Gastrocnemius medialis (tissue), 4 donors: ENCODE measurements at places on chromosomes 12 and 14. TPM values are rescaled to one million over a fixed set of nuclear protein-coding genes. Genes with fewer than 3 reads are reported as not detected.

DNA sequence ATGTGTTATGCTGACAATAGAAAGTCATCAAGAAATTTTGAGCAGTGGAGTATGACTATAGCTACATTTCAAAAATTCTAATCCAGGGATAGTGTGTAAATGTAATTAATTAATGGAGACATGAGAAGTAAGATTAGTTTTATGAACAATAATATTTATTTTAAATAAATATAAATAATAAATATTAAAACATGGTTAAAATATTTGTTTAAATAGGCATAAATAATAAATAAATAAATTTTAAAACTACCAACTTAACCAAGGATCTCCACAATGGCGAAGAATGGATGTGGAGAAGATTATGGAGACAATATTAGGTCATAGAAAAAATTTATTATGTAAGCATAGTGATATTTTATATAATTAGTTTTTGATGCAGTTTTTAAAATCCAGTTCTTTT is 588.2 kb upstream of the NOVA1 start:
- no peak for DNase-seq

DNA sequence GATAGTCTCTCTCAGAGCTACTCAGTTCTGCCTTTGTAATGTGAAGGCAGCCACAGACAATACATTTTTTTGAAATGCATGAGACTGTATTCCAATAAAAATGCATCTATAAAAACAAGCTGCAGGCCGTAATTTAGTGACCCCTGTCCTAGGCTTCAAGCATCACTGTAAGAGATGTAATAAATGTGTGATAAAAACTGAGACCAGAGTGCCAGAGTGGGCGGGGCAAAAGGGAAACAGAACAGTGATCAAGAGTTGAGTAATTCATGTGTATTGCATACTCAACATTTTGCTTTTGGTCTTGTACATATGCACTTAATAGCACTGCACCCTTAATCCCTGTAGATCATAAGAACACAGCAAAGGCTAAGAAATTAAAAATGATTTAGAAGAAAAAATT is 743.5 kb downstream of the DIO2 start:
- DNase-seq: no peak

DNA sequence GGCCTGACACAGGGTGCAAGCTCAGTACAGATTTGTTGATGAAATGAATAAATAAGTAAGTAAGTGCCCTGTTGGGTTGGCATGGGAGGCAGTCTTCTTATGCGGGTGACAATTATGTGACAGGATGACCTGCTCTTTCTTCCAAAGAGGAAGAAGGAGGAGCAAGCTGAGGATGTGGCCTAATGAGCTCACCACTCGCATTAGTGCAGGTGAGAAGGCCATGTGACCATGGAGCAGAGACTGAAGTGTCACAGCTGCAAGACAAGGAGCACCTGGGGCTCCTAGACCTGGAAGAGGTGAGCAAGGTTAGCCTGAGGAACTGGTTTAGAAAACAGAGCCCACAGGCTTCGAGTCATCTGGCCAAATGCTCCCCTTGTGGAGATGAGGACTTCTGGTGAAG is 34.9 kb downstream of the LRTM2 start:
- DNase-seq: no peak

The KRT71 gene
- not detected for total RNA-seq

The GPR135 gene
- total RNA-seq: 1.6 TPM

The C12orf54 gene
- total RNA-seq: not detected

The OLR1 gene
- total RNA-seq: not detected
